ENCODE measurements at places on chromosomes 2 and 18. TPM values are rescaled to one million over a fixed set of nuclear protein-coding genes. Genes with fewer than 3 reads are reported as not detected.

TUBA4B gene
- total RNA-seq = not detected

CRYGC gene
- total RNA-seq = not detected

IL37 gene
- total RNA-seq = not detected

AQP4 gene
- total RNA-seq = not detected

IL18R1 gene
- 4.0 TPM for total RNA-seq

ANKRD62 gene
- not detected for total RNA-seq

TCF23 gene
- total RNA-seq = not detected

AGBL5 gene
- total RNA-seq = 28.2 TPM

- no peaks in the 10 kb centered on the region for H3K27me3 ChIP-seq
- no peaks in the 10 kb centered on the region for H3K4me1 ChIP-seq
- H3K36me3 ChIP-seq = no peaks in the 10 kb centered on the region
Observed at GRCh38 chr2:213119061-213119809, 32.2 kb downstream of the IKZF2 start.

- H3K27me3 ChIP-seq = no peaks in the 10 kb centered on the region
- no peaks in the 10 kb centered on the region for H3K4me1 ChIP-seq
- no peak for DNase-seq
- H3K36me3 ChIP-seq = no peaks in the 10 kb centered on the region
Observed at GRCh38 chr2:24785671-24786321, 7.4 kb downstream of the PTRHD1 start.

DNA sequence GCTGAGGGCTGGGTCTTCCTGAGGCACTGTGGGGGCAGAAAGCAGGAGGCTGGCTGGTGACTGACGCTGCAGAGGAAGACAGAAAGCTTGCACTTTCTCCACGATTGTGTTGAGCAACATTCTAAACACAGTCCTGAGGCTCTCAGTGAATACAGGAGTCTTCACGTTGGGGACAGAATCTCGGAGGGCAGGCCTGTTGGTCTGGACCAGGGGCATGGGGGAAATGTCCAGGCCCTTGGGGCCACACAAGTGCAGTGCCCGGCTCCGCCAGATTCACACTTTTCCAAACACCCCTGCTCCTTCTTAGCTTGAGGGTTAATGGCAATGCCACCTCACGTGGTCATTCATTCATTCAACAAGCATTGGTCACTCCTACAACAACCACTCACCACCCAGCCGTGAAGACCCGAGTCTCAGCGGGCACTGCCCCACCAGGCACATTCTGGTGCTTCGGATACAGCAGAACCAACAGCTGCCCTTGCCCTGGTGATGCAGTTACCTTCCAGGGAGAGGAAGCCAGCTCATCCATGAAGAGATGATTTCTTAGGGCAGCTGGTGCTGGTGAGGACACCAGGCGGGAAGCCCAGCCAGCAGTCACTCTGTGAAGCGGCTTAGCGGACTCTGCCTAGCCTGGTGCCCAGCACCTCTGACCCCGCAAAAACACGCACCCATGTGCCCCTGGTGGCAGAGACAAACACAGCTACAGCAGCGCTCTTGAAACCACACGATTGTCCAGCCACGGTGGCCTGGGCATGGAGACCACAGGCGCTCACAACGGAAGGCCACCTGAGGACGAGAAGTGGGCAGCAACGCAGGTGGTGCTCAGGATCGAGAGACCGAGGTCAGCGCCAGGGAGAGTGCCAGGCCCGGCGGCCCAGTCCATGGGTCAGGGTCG is 10.9 kb upstream of the GPC1 start:
- no peak overlapping the region for H3K27ac ChIP-seq
- H3K4me1 ChIP-seq = no peaks in the 10 kb centered on the region
- DNase-seq = no peak
- H3K27me3 ChIP-seq = no peaks in the 10 kb centered on the region
- no peak overlapping the region for H3K4me3 ChIP-seq

DNA sequence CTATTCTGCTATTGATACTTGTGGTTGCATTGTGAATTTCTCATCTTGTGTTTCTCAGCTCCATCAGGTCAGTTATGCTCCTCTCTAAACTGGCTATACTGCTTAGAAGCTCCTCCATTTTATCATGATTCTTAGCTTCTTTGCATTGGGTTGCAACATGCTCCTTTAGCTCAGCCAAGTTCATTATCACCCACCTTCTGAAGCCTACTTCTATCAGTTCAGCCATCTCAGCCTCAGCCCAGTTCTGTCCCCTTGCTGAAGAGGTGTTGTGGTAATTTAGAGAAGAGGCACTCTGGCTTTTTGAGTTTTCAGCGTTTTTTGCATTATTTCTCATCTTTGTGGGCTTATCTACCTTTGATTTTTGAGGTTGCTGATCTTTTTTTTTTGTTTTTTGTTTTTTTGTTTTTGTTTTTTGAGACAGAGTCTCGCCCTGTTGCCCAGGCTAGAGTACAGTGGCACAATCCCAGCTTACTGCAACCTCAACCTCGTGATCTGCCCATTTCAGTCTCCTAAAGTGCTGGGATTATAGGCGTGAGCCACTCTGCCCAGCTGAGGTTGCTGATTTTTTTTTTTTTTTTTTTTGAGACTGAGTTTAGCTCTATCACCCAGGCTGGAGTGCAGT is 36.0 kb downstream of the ANKRD12 start:
- no peaks in the 10 kb centered on the region for H3K36me3 ChIP-seq
- H3K27ac ChIP-seq = no peak overlapping the region
- no peak overlapping the region for H3K4me3 ChIP-seq
- H3K27me3 ChIP-seq = no peaks in the 10 kb centered on the region
- no peak for DNase-seq
- H3K4me1 ChIP-seq = peaks cover 3% of the 10 kb centered on the region

DNA sequence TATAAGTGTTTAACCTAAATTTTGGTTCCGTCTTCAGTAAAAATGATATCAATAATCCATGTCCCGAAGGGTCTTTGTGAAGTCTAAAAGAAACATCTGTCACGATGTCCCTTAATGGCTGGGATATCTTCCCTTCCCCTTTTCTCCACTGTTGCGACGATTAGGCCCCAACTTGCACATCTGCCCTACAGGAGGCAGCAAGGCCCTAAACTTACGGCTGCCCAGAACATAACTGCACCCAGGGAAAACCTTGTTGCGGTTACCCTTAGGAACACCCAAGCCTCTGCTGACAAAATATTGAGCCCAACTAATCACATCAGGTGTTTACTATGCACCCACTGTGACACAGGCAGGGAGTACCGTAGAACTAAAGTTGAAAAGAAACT is 1.3 kb upstream of the SMAD2 start:
- H3K27ac ChIP-seq = peak overlapping the region; percentile 94
- H3K27me3 ChIP-seq = peaks cover 11% of the 10 kb centered on the region
- H3K4me3 ChIP-seq = no peak overlapping the region
- H3K4me1 ChIP-seq = peaks cover 18% of the 10 kb centered on the region

GRCh38 chr2:40302751-40303325 is 149.1 kb downstream of the SLC8A1 start:
- H3K27ac ChIP-seq = no peak overlapping the region
- no peak overlapping the region for H3K4me3 ChIP-seq
- H3K36me3 ChIP-seq = no peaks in the 10 kb centered on the region

DNA sequence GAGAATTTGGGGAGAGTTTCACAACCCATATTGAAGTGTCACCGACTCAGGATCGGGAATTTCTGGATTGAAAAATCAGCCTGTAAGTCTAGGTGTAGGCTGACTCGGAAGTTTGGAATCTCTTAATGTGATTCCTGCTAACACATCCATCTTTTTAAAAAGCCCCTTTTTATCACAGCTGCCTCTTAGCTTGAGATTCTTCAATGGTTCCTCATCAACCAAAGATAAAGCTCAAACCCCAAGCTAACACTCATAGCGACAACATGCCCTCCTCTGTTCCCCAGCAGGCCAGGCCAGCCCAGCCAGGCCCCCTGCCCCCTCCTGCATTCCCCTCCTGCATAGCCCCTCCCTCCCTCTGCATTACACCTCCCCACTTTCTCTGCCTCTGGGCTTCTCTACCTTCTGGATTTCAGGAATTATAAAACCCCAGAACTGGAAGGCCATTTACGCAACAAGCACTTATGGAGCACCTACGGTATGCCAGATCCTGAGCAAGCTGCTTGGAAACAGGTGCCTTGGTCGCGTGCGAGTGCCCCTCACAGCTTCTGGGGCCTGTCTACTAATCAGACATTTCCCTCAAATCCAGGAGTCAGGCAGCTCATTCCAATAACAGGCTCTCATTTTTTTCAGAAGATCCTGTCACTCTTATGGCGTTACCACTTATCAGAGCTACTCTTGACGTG is 63.4 kb downstream of the EMX1 start:
- no peak overlapping the region for H3K4me3 ChIP-seq
- DNase-seq = no peak
- H3K27me3 ChIP-seq = no peaks in the 10 kb centered on the region
- no peak overlapping the region for H3K27ac ChIP-seq

DNA sequence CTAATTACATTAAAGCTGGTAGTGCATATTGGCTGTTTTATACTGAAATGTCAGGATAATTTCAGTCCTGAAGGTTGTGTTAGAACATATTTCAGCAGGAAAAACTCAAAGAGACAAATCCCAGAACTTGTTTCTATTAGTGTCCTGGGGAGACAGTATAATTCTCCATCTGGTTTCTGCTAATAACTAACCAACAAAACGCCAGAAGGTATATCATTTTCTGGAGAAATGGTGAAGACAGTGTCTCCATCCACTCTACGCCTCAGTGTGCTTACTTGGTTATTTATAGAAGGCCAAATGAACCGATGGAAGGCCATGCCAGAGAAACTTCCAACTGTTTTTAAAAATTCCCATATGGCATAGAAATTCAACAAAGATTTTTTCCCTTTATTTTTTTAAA is 41.6 kb downstream of the GCA start:
- no peak for DNase-seq
- H3K27me3 ChIP-seq = no peaks in the 10 kb centered on the region
- no peak overlapping the region for H3K4me3 ChIP-seq
- H3K4me1 ChIP-seq = no peaks in the 10 kb centered on the region

- no peak overlapping the region for H3K27ac ChIP-seq
- H3K4me3 ChIP-seq = no peak overlapping the region
- H3K27me3 ChIP-seq = peaks cover 3% of the 10 kb centered on the region
- no peaks in the 10 kb centered on the region for H3K4me1 ChIP-seq
Observed at GRCh38 chr2:175256806-175257585, 75.5 kb upstream of the ATP5MC3 start.

- no peak overlapping the region for H3K27ac ChIP-seq
- no peaks in the 10 kb centered on the region for H3K36me3 ChIP-seq
- H3K27me3 ChIP-seq = no peaks in the 10 kb centered on the region
- no peak overlapping the region for H3K4me3 ChIP-seq
Observed at GRCh38 chr2:21693081-21693480, 569.3 kb downstream of the TDRD15 start.

DNA sequence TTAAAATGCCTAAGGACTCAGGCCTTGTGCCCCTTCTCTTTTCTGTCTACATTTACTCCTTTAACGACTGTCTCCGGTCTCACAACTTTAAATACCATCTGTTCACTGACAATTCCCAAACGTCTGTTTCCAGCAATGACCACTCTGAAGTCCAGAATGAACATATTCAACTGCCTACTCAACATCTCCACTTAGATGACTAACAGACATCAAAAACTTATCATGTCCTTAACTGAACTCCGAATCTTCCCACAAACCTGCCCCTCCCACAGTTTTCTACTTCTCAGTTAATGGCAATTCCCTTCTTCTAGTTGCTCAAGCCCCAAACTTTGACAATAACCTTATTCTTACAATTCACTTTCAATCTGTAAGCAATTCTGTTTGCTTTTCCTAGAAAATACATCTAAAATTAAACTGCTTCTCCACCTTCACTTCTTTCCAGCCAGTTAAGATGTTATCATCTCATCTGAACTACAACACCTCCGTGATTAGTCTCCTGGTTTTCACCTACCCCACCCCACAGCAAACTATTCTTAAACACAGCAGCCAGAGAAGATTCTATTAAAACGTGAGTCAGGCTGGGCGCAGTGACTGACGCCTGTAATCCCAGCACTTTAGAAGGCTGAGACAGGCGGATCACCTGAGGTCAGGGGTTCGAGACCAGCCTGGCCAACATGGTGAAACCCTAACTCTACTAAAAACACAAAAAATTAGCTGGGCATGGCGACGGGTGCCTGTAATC is 2.8 kb downstream of the C1D start:
- DNase-seq = no peak
- H3K27ac ChIP-seq = no peak overlapping the region
- H3K4me1 ChIP-seq = peaks cover 14% of the 10 kb centered on the region
- no peaks in the 10 kb centered on the region for H3K36me3 ChIP-seq
- H3K4me3 ChIP-seq = no peak overlapping the region
- H3K27me3 ChIP-seq = no peaks in the 10 kb centered on the region

GRCh38 chr2:148162871-148163270 is 142.0 kb downstream of the MBD5 start:
- DNase-seq = no peak
- no peaks in the 10 kb centered on the region for H3K27me3 ChIP-seq
- no peak overlapping the region for H3K4me3 ChIP-seq
- no peaks in the 10 kb centered on the region for H3K4me1 ChIP-seq

DNA sequence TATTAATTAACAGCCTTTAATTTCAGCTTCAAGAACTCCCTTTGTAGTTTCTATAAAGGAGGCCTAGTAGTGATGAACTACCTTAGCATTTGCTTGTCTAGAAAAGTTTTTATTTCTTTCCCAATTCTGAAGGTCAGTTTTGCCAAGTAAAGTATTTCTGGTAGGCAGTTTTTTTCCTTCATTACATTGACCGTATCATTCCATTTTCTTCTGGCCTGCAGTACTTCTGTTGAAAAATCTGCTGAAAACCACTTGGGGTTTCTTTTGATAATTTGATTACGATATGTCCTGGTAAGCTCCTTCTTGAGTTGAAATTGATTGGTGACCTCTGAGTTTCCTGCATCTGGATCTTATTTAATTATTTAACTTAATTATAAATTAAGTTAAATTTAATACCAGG is 691.8 kb downstream of the TSN start:
- no peaks in the 10 kb centered on the region for H3K27me3 ChIP-seq
- H3K4me1 ChIP-seq = no peaks in the 10 kb centered on the region
- no peaks in the 10 kb centered on the region for H3K36me3 ChIP-seq

DNA sequence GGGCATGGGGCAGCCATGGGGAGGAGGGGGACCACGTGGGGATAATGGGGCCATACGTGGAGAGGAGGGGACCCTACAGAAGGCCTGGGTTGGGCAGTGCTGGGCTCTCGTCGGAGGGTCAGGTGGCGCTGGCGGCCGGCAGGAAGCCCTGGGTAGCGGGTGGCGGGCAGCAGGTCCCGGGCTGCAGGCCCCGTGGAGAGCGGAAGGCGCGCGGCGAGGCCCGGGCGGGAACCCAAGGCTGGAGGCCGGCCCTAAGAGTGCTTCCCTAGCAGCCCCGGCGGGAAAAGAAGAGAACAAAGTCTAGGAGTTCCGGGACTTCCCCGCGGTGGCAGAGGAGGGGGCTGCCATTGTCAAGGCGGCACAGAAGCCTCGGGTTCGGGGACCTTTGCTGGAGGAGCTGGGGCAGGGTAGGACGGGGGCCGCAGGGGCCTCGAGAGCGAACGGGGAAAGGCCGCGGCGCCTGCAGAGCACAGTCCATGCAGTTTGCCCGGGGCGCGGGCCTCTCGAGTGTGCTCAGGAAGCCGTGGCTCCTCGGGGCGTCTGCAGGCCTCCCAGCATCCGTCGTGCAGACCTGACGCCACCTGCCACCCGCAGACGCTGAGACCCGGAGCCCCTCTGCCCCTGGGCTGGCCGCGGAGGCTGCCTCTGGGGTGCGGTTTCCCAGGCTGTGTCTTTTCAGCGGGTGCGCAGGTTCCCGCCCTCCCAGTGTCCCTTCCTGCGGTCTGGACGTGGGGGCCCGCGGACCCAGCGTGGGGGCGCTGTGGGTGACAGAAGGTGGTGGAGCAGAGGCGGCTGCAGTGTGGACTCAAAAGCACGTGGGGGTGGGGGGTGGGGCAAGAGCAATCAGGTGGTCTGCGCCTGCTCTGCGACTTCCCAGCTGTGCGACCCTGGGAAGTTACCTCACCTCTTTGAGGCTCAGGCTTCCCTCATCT is 19.4 kb upstream of the NCL start:
- peak overlapping the region; percentile 9 for H3K4me3 ChIP-seq
- peaks cover 9% of the 10 kb centered on the region for H3K4me1 ChIP-seq
- no peaks in the 10 kb centered on the region for H3K36me3 ChIP-seq

Measured in endothelial cell of umbilical vein (primary cell).